ENCODE measurements at places on chromosomes 7 and 10.
A peak's percentile ranks its signal among the peaks of the same experiment; 100 is the strongest.

DNA sequence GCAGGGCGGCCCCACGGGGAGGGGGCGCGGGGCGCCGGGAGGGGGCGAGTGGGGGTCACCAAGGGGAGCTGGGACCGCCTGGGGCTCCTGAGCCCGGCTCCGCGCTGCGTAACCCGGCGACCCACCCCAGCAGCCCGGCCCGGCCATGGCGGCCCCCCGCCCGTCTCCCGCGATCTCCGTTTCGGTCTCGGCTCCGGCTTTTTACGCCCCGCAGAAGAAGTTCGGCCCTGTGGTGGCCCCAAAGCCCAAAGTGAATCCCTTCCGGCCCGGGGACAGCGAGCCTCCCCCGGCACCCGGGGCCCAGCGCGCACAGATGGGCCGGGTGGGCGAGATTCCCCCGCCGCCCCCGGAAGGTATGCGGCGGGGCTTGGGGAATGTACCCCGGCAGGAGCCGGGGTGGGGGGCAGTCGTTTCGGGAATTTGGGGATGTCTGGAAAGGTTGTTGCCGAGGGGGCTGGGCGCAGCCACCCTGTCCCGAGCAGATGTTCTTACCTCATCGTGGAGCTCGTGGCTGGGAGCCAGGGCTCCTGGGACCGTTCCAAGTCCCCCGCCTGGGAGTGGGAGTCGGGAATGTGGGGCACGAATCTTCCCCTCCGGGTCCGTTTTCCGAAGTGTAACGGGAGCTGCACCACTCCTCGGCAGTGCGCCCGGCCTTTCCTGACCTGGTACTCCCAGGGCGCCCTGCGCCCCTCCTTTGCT lies 431 bp downstream of the ZYX start:
- peak; percentile 71 for DNase-seq

DNA sequence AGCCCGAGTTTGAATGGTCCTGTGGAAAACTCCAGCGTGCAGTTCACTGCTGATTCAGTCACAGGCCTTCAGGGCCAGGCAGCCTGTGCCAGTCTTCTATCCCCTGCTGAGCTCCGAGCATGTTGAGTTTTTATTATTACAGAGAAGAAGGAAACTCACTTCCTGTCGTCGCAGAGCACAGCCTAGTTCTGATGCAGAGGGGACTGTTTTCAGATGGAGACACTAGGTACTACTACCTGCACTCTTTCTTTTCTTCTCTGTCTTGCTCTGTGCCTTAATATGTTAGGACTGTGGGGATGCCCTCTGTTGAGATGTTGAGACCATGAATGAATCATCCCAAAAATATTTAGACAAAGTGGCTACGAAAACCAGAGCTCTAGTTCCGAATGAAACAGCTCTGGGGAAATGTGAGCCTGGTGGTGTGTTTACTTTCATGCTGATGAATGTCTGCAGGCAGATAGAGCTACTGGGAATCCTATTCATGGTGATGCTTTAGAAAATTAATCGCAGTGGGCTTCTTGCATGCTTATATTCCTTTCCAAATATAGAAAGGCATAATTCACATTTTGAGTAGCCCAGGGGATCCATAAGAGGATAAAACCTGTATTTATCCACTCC lies 29.6 kb downstream of the CASP7 start:
- DNase-seq: no peak

GRCh38 chr7:17256375-17256774 lies 42.1 kb upstream of the AHR start:
- DNase-seq: no peak

DNA sequence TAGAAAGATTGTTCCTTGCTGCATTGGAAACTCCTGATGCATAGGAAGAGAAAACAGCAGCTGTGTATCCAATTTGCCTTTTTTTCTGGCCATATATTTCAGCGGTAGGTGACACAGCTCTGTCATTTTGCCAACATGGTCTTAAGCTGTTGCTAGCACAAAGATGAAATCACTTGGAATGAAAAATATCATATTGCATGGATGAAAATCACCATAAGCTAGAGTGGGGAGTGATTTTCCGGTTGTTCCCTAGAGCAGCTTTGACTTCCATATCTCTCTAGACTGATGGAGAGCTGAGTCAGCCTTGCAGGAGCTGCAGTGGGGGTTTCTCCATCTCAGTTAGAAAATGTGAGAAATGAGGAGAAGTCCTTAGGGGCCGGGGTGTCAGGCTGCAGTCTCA lies 38.3 kb upstream of the BTBD16 start:
- no peak for DNase-seq

GRCh38 chr10:6782378-6782777 lies 202.3 kb upstream of the PRKCQ start:
- DNase-seq: no peak

GRCh38 chr10:15374156-15374555 lies 3.1 kb upstream of the FAM171A1 start:
- DNase-seq: no peak

DNA sequence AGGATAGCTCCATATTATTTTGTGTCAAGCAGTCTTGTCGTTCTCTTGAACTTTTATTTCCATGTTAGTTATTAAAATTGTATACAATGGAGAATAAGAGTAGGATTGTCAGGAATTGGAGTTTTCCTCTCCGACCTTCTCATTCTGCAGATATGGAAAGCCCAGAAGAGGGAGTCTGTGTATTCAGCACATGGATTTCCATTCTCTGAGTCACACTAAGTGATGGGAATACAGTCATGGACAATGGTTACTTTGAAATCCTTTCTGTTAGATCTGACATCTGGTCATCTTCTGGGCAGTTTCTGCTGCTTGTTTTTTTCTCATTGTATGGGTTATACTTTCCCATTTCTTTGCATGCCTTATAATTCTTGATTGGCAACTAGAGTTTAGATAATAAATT lies 5.0 kb upstream of the TASOR2 start:
- DNase-seq: no peak

GRCh38 chr7:2638224-2638991 lies 6.6 kb downstream of the TTYH3 start:
- peak; percentile 71 for DNase-seq

DNA sequence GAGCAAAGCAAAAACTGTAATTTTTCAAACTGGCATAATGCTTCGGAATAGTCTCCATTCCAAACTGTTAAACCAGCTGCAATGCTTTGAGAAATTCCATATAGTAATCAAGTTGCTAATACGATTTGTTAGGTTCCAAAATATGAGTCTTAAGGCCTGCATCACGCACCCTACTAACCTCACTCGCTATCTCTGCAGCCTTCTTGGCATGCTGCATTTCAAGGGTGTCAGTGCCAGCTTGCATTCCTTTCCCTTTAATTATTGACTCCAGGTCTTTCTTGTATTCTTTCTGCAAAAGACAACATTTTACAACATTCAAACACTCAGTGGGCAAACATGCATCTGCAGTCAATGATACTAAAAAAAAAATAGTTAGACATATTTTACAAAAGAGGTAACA lies 61.8 kb downstream of the NEBL start:
- DNase-seq: no peak

GRCh38 chr10:71771821-71772617 lies 1.3 kb downstream of the VSIR start:
- DNase-seq: no peak

- DNase-seq: no peak
Measured at GRCh38 chr10:89206402-89207180, 526 bp downstream of the CH25H start.

All from liver (tissue), 10 donors.